ENCODE measurements at places on chromosomes 6 and 20.

GRCh38 chr6:69061066-69061465 is 426.0 kb downstream of the ADGRB3 start:
- DNase-seq = no peak

GRCh38 chr6:106134087-106134770 is 48.1 kb downstream of the PRDM1 start:
- DNase-seq = no peak

DNA sequence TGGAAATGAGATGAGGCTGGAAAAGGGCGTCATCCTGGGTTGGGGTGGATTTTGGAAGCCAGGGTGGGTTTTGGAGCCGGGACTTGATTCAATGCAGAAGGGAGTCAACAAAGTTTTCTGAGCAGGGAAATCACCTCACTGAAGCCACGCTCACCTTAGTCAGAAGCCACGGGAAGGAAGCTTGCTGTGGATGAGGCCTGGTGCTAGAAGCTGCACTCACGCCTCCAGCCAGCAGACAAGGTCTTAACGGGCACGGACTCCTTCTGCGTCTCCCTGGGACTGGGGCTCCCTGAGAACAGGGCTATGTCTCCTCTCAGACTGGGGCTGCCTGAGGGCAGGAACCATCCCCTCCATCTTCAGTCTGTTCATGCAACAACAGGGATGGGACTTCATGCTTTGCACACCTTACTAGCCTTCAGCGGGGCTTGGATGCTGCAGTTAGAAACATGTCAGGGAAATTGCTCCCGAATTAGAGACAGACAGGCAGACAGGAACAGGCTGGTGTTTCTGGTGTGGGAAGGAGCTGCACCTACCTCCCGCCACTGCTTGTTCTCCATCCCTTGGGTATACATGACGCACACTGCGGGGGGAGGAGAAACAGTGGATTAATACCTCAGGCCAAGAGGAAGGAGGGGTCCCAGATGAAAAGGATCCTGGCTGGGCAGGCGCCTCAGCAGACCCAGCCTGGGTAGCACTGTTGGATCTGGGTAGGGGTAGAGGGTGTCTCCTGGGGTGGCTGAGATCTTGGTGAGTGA is 17.5 kb downstream of the CPNE5 start:
- no peak for DNase-seq

DNA sequence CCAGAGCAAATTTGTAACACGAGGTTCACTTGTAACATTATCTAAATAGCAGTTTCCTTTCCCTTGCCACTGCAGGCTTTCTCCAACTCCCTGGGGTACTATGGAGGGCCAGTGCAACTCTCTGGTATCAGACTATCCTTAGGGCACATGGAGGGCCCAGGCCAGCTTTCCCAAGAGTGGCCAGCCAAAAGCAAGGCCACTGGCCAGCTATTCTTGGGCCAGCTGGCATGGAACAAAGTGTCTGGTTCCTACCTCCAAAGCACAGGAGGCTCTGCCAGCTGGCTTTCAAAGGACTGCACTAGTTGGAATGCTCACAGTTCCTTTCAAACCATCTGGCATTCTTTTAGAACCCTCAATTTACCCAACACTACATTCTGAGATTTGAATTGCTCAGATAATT is 8.7 kb downstream of the RNF24 start:
- no peak for DNase-seq

- peak; percentile 41 for DNase-seq
These were observed 643 bp downstream of the CD24 start for GRCh38 chr6:106973836-106974335.

DNA sequence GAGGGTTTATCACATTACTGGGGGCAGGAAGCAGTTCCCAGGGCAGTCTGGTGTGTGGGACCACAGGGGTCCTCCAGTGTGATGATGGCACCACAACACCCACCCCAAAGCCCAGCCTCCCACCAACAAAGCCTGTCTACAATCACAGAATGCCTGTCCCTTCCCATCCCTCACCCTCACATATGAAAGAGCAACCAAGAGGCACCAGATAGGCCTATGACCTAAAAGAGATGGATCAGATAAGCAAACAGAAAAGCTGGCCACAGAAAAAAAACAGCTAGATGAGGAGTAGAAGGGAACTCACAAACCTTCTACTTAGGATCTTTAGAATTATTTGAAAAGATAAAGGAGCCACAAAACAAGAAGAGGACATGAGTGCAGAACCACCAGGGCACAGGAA is 54.3 kb downstream of the SERAC1 start:
- no peak for DNase-seq

DNA sequence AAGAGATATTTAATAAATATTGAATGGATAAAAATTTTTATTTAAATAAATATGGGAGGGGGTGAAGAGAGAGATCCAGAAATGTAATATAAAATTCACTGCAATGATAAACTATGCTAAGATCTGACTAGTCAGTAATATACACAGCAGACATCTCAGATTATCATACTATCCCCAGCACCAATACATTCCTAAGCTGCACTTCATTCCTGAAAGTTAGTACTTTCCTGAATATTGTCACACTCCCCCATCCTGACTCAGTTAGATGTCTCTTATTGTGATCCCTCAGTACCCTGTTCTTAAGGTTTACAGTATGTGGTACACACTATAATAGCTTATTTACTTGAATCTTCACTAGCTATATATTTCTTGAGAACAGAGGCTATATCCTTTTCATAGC is 88.3 kb upstream of the KCNQ5 start:
- DNase-seq = no peak

GRCh38 chr6:45900808-45901752 is 114.6 kb downstream of the CLIC5 start:
- no peak for DNase-seq

- no peak for DNase-seq
These were observed 35.3 kb upstream of the PTGIS start for GRCh38 chr20:49603209-49603627.

GRCh38 chr6:87879132-87879861 is 168.3 kb upstream of the SPACA1 start:
- DNase-seq = no peak

- no peak for DNase-seq
These were observed 26.6 kb upstream of the ELMO2 start for GRCh38 chr20:46433051-46433450.

DNA sequence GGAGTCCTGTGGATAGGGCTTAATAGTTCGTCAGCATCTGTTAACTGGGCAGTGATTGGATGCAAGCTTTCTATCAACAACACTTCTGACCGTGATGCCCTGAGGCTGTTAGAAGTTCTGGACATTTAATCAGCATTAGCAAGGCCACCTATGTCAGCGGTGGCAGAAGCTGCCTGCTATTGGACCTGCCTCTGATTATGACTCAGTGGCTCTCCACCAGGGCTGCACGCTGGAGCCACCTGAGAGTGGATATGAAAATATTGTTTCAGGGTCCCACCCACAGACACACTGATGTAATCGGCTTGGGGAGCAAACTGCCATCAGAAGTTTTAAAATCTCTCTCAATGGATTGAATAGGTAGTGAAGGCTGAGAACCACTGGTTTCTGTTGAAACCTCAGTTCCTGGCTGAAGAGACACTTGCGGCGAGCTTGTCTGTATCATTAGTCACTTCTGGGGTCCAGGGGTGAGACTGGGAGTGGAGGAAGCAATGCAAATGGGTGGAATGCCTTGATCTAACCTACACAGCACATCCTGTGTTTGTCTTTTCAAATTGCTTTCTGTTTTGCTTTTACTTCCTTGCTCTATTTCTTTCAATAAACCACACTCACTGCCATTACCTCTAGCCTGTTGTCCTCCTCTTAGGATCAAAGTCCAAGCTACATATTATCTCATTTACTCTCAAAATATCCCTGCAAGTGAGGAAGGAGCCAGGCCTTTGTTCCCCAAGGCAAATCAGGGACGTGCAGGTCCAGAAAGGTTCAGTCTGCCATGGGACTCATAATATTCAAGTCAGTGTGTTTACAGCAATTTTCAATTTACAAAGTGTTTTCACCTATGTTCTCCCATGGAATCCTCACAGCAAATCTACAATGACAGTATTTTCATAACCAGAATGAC is 4.2 kb downstream of the CLIC5 start:
- DNase-seq = no peak

GRCh38 chr20:16621435-16622141 is 48.3 kb upstream of the KIF16B start:
- DNase-seq = no peak

- no peak for DNase-seq
These were observed at the start of gene SAMD5 for GRCh38 chr6:147508042-147508865. Gene SAMD5 (plus strand): TSS chr6:147508690. CDS start chr6:147508929, 239 bp downstream.

GRCh38 chr20:42652266-42652665 is 537.4 kb downstream of the PTPRT start:
- no peak for DNase-seq

DNA sequence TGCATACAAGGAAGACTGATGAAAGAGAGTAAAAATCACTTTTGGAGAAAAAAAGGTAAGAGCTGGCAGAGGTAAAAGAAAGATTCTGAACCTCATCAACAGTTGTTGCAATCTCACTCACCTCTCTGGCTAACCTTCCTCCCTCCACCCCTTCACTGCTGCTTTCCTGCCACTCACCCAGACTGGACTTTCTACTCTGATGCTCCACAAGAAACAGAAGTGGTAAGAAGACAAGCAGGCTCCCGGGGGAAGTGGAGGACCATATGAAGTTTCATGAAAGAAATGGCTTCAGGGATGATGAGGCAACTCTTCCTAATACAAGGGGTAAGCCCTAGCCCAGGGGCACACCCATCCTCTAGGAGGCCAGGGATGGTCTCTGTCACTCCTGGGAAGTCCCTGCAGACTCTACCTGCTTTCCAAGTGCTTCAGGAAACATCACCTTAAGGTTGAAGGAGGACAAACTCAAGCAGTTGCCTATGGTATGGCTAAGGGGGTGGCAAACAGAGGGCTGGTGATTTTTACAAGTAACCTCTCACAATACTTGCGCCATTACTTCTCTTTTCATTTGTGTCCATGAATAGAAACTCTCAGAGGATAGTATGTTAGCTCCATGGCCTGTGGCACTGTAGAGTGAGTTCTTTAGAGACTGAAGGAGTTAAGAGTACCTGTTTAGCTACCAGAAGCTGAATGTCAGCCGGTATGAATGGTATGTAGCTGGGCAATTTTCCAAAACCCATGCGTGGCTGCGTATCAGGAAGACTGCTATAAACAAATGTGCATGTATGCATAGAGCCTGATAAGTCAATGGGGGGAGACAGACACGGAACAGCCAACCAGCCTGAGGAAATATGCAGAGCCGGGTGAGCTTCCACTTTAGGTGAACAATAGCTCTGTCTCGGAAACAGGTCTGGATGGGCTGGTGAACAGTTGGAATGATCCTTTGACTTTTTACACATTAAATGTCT is 112.0 kb downstream of the BACH2 start:
- DNase-seq = no peak

DNA sequence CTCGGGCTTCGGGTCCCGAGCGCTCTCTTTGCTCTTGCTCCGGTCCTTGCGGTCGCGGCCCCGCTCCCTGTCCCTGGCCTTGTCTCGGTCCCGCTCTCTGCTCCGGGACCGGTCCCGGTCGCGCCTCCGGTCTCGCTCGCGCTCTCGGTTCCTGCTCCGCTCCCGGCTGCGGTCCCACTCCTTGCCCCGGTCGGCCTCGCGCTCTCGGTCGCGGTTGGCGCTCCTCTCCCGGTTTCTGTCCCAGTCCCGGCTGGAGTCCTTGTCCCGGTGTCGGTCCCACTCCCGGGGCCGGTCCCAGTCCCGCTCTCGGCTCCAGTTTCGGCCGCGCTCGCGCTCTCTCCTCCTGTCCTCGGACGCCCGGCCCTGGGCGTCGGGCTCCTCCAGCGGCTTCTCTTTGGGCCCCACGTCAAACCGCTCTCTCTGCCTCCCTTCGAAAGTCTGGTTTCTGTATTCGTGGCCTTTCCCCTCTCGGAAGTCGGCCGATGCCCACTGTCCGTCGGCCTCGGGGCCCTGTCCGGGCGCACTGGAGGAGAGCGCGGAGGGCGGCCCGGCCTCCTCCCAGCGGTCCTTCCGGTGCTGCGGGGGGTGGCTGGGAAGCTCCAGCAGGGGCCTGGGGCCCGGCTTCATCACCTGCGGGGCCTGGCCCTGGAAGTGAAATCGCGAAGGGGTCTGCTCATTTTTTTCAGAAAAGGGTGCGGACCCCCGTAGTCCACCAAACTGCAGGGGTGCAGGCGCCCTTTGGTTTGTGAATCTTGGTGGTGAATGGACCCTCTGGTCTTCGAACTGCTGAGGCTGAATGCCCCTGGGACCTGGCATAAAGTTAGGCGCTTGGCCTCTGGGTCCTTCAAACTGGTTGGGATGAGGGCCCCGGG is 17.9 kb upstream of the TCFL5 start:
- DNase-seq = no peak

GRCh38 chr6:130600880-130601341 is 226.3 kb upstream of the SMLR1 start:
- no peak for DNase-seq

- DNase-seq = no peak
These were observed 165.4 kb downstream of the TAF4 start for GRCh38 chr20:61900011-61900944.

DNA sequence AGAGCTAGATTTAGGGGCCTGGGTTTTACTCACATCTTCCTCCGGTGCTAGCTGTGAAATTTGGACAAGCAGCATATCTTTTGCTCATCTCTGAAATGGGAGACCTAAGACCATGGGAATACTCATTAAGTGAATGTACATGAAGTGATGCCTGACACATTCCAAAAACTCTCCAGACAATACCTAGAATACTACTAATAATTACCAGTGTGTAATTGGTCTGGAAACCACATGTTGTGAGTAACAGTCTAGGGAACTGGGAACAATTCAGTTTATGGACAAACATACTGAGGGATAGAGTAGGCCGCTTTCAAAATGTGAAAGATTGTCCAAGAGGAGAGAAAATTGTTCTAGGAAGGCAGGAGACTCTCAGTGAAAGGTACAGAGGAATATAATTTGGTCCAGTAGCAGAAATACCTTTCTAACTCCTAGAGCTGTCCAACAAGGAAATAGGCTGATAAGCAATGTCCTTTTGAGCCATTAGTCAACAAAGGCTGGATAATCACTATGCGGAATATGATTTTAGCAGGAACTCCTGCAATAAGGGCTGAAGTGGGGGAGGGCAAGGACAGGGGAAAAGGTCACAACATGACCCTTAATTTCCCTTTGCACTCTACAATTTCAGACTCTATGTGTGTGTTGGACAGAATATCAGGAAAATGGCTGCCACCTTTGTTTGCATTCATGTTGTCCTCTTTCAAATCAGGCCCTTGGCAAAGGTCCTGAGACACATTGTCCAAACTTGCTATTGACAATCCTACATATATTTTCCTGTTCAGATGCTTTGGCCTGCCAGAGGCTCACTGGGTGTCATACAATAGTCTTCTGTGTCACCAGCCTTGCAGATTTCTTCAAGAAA is 315.4 kb downstream of the PLCB1 start:
- DNase-seq = no peak

Data from NCI-H2081 (cell line).